ENCODE measurements at places on chromosomes 6 and 20.

DNA sequence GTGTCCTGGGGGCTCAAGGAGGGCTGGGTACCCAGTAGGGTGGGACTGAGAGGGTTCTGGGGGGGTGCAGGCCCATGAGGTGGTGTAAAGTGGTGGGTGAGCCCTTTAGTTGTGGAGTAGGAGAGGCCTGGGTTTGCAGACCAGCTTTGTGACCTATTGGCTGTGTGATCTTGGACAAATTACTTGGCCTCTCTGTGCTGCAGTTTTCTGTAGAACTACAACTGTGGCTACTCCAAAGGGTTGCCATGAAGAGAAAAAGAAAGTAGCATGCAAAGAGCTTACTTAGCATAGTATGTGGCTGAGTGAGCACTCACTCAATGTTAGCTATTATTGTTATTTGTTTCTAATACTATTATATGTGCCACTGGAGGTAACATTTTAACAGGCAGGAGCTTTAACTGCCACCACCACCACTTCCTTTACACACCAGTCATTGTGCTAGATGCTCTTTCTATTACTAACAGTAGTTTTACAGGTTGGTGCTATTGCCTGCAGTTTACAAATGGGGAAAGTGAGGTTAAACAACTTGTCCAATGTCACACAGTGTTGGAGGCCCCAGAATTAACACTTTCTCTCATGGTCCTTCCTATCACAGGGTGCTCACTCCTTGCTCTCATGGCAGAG lies 286.8 kb downstream of the DHX35 start:
- DNase-seq = no peak

DNA sequence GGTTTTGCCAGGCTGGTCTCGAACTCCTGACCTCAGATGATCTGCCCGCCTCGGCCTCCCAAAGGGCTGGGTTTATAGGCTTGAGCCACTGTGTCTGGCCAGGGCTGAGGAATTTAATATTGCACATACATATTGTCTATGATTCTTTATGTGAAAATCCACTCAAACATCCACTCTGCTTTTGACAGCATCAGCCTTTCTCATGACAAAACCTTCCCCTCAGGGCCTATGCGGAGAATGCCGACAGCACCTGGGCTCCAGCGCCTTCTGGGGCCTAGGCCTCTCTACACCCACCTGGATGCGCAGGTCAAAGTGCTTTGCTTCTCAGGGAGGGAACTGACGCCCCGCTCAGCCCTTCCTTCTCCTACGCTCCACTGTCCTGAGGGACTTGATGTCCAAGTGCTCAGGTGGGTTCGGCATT lies 5.4 kb downstream of the RAMACL start:
- DNase-seq = no peak

DNA sequence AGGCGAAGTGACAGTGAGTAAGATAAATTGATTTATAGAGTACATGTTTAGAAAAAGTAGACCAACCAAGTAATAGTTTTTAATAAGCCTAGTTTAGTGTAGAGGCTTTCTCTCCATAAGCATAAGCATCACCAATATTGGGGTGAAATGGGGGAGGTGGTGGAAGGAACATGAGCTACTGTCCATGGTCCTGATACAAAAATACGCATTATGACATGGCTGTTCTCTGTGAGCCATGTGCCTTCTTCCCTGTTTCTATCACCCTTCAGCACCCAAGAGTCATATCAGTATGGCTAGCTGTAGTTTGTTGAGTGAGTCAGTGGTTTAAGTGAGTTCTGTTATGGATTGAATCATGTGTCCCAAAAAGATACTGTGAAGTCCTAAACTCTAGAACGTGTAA lies 150.8 kb downstream of the EDN1 start:
- no peak for DNase-seq

GRCh38 chr6:10310330-10310653 lies 104.6 kb downstream of the TFAP2A start:
- DNase-seq = no peak

DNA sequence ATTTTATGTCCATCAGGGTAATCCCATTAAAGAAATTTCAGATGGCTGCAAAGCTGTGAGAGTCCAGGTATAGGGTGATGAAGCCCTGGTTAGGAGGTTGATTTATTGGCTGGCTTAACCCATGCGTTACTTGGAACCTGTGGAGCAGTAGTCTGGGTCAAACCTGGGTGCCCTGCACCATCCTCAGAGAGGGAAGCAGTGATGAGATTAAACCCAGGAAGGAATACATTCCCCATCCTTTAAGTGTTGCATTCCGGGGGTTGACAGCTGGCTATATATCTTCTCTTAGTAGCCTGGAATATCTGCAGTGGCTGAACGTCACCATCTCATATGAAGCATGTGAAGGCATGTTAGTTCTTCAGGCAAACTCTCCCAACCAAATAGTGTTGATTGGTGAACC lies 44.9 kb upstream of the JAG1 start:
- DNase-seq = no peak

GRCh38 chr6:110629153-110629552 lies 152.7 kb upstream of the SLC22A16 start:
- peak; percentile 30 for DNase-seq

- no peak for DNase-seq
Observed at GRCh38 chr6:155274533-155274932, 10.7 kb downstream of the CLDN20 start.

DNA sequence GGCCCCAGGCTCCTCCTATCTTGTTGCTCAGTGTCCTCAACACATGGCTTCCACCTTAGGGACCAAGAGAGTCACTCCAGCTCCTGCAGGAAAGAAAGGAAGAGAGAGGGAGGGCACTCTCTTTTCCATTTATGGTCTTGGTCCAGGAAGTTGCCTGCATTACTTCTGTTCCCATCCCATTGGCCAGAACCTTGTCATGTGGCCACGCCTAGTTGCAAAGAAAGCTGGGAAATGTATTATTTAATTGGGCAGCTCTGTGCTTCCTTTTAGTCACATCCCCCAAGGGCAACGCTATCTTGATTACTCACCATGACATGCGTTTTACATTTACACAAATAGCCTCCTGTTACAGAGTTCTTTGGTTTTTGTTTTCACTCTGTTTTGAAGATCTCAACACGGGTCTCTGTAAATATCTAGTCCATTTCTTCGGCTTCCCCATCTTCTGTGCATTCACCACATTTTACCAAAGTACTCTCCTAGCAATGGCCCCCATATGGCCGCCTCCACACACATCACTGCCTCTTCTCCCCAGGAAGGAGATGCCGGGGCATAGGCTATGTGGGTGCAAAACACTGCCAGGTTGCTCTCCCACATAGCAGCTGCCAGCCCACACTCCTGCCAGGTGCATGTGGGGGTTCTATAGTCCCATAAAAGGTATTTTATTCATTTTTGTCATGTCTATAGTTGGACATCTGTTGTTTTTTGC lies 35.7 kb upstream of the ZMYND8 start:
- peak; percentile 19 for DNase-seq

- DNase-seq = no peak
Observed at GRCh38 chr6:153167907-153168306, 36.8 kb upstream of the RGS17 start.

DNA sequence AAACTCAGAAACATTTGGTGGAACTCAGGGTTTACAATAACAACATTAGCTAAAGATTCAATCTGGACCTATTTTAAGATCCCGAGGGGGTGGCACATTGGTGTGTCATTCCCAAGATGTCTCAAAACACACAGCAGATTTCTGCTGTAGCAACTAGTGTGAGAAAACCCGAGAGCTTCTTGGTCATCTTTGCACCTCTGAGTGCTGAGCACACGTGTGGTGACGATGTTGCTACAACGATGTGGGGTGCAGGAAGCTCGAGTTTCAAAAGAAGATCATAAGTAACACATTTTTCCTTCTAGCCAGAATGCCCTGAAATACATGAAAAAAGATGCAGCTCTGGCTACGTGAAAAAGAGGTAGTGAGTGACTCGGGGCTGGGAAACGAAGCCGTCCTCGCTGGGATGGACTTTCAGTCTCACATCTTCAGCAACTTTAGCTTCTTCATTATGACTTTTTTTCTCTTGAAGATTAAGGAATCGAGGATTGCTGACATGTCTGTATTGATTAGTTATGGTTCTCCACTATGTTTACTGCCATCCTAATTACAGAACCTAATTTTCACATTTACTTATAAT lies 1.5 kb downstream of the RAMACL start:
- no peak for DNase-seq

- DNase-seq = no peak
Observed at GRCh38 chr6:20817806-20818320, 283.6 kb downstream of the CDKAL1 start.

- no peak for DNase-seq
Observed at GRCh38 chr6:6002848-6003620, 3.7 kb downstream of the NRN1 start.

GRCh38 chr20:45752746-45753145 lies 30.6 kb downstream of the SPINT4 start:
- DNase-seq = no peak

- DNase-seq = no peak
Observed at GRCh38 chr6:160347259-160348222, 637 bp upstream of the SLC22A3 start.

- DNase-seq = no peak
Observed at GRCh38 chr6:40755046-40755681, 168.0 kb upstream of the LRFN2 start.

DNA sequence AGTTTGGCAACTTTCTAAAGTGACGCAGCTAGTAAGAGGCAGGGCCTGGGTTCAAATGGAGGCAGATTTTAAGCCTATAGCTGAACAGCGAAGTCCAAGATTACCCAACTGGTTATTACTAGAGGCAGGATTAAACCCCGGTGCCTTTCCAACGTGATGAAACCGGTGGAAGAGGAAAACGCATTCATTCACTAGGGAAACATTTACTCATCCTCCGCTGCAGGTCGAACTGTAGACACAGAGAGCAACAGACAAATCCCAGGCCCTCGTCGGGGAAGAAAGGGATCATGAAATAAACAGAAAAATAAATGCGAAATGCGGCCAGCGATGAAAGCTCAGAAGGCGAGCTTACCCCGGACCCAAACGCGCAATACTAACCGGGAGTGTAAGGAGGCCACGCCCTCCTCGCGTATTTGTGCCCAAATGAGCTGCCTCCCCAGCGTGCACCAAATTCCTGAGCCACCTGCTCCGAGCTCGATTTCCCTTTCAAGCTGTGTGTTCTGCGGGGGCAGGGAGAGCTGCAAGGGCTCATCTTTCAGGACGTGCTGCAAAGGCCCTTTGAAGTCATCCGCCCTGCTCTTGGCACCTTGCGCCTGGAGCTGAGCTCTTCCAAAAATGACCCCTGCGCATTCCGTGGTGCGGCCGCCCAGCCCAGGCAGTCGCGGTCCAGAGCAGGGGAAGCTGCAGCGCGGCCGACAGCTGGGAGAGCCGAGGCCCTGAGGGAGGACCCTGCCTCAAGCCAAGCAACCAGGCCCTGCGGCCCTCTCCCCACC lies 46.9 kb downstream of the PDYN start:
- no peak for DNase-seq

GRCh38 chr6:150592377-150592995 lies 7.2 kb upstream of the PLEKHG1 start:
- no peak for DNase-seq

DNA sequence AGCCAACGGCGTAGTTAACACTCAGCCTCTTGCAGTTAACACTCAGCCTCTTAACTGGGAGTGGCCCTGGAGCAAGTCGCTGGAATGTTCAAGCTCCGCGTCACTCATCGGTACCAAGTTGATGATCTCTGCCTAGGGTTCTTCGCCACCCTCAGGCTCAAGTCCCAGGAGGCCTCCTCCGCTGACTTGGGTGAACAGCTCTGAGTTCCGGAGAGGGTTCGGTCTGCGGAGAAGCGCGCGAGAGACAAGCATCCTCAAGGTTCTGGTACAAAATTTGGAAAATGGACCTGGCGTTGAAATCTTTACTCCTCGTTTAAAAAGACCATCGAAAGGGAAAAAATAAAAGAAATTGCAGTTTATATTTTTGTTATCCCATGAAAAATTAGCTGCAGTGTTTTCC lies 876 bp upstream of the DSP start:
- DNase-seq = no peak

- no peak for DNase-seq
Observed at GRCh38 chr6:3137057-3137777, 18.7 kb downstream of the BPHL start.

DNA sequence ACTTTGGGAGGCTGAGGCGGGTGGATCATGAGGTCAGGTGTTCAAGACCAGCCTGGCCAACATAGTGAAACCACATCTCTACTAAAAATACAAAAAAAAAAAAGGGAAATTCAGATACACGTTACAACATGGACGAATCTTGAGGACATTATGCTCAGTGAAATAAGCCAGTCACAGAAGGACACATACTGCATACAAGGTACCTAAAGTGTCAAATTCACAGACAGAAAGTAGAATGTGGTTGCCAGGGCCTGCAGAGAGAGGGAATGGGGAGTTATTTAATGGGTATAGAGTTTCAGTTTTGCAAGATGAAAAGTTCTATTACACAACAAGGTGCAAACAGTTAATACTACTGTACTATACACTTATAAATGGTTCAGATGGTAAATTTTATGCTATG lies 75.1 kb downstream of the SNX5 start:
- DNase-seq = no peak

DNA sequence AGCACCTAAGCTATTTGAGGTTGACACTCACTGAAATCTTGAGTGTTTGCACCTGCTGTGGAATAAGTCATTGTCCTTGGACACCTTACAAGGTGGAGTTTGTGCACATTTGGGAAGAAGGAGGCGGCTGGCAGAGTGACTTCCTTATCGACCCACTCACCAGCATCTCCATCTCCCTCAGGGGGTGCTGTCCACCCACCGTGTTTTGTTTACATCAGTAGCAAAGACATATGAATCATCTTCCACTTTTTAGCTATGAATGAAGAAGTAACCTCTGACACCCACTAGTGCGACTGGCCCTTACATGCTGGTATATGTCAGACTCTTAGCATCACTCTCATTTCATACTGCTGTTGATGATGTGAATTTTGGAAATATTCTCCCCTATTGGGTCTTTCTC lies 119.5 kb upstream of the SGK1 start:
- DNase-seq = no peak

DNA sequence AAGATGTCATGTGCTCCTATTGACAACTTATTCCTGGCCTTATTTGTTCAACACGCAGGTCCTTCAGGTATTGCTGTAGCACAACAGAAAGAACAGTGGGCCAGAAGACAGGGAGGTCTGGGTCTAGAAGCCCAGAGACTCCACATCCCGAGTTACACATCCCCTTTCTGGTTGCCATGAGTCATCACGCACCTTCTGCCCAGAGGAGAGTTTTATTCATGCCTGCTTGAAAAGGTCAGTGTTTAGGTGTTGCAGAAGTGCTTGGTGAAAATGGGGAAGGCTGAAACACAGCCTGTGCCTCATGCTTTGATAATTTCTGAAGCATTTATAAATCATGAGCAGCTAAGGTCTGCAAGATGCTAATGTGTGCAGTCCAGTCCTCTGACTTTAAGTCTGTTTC lies 256.4 kb downstream of the GMPR start:
- DNase-seq = no peak

DNA sequence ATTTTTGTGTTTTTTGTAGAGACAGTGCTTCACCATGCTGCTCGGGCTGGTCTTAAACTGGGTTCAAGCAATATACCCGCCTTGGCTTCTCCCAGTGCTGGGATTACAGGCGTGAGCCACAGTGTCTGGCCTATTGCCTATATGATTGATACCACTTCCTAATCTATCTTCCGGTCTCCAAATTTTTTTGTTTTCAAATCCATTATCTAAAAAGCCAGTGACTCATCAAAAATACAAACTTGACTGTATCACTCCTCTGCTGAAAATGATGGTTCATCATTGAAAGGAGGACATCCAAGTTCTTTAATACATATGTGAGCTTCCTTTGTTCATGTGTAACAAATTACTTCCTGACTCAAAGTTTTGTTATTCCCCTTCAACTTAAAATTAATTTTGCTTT lies 35.5 kb downstream of the FAM8A1 start:
- no peak for DNase-seq

GRCh38 chr6:113585246-113585645 lies 271.9 kb upstream of the MARCKS start:
- DNase-seq = no peak

Measured in NCI-H526 treated with DMSO at 0.1 percent for 48 hours (cell line).